ENCODE measurements at places on chromosomes 4 and X.

DNA sequence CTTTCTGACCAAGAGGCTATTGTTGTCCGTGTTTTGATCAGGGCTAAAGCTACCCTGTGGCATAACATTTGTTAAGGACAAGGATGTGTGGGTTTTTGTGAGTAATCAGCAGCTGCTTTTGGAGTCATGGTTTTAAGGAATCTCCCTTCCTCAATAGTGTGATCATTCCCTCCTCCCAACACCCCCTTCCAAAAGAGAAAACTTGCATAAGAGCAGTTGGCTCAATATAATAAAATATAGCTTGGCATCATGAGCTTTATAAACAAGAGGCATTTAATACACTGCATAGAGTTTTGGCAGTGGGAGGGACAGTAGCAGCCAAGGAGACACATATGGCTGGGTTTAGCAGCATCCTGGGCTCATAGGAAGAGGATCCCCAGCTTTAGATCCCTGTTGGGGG, 84.7 kb downstream of the NHS start:
- no peak overlapping the region for H3K4me3 ChIP-seq
- H3K36me3 ChIP-seq: no peaks in the 10 kb centered on the region
- no peaks in the 10 kb centered on the region for H3K4me1 ChIP-seq
- DNase-seq: no peak
- H3K27ac ChIP-seq: no peak overlapping the region

- no peak overlapping the region for H3K27ac ChIP-seq
- no peak for DNase-seq
- H3K36me3 ChIP-seq: no peaks in the 10 kb centered on the region
- H3K4me1 ChIP-seq: no peaks in the 10 kb centered on the region
- peaks cover 10% of the 10 kb centered on the region for H3K27me3 ChIP-seq
Observed at GRCh38 chr4:123555233-123555806, 158.7 kb downstream of the SPRY1 start.

DNA sequence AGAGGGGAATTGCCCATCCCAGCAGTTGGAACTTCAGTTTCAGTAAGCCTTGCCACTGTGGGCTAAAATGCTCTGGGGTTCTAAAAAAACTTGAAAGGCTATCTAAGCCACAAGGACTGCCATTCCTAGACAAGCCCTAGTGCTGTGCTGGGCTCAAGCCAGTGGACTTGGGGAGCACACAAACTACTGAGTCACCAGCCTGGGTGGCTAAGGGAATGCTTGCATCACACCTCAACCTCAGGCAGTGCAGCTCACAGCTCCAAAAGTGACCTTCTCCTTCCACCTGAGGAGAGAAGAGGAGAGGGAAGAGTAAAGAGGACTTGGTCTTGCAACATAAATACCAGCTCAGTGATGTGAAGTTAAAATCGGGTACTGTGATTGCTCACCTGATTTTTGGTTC, 116.7 kb upstream of the GLRA2 start:
- H3K36me3 ChIP-seq: no peaks in the 10 kb centered on the region
- no peaks in the 10 kb centered on the region for H3K4me1 ChIP-seq
- H3K27me3 ChIP-seq: no peaks in the 10 kb centered on the region

DNA sequence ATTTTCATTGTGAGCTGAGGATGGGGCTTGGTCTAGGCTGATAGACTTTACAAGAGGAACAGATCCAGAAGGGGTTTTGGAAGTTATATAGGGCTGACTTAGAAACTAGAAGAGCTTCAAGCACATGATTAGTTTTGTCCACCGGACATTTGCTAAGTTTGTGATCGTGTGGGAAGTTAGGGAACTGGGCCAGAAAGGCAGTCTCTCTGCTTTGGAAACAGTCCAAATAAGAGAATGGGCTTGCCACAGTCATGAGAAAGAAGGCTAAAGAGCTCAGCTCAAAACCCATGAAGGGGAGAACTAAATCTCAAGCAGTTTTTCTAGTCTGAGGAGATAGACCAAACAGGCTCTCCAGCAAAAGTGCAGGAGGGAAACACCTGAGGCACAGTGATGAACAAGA, 67.8 kb downstream of the ZNF674 start:
- no peaks in the 10 kb centered on the region for H3K27me3 ChIP-seq
- H3K4me1 ChIP-seq: no peaks in the 10 kb centered on the region
- peaks cover 43% of the 10 kb centered on the region for H3K36me3 ChIP-seq
- no peak overlapping the region for H3K4me3 ChIP-seq

GRCh38 chrX:97260679-97261078, 377.0 kb downstream of the RPA4 start:
- no peak overlapping the region for H3K4me3 ChIP-seq
- no peaks in the 10 kb centered on the region for H3K27me3 ChIP-seq
- no peaks in the 10 kb centered on the region for H3K4me1 ChIP-seq
- peaks cover 1% of the 10 kb centered on the region for H3K36me3 ChIP-seq
- H3K27ac ChIP-seq: no peak overlapping the region

DNA sequence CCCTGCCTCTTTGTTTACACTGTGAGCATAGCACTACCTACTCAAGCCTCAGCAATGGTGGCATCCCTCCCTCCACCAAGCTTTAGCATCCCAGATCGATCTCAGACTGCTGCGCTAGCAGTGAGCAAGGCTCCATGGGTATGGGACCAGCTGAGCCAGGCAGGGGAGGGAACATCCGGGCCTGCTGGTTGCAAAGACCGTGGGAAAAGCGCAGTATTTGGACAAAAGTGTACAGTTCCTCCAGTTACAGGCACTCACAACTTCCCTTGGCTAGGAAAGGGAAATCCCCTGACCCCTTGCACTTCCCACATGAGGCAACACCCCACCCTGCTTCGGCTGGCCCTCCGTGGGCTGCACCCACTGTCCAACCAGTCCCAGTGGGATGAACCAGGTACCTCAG, 26.5 kb downstream of the EGF start:
- no peaks in the 10 kb centered on the region for H3K4me1 ChIP-seq
- no peaks in the 10 kb centered on the region for H3K36me3 ChIP-seq
- peaks cover 11% of the 10 kb centered on the region for H3K27me3 ChIP-seq

DNA sequence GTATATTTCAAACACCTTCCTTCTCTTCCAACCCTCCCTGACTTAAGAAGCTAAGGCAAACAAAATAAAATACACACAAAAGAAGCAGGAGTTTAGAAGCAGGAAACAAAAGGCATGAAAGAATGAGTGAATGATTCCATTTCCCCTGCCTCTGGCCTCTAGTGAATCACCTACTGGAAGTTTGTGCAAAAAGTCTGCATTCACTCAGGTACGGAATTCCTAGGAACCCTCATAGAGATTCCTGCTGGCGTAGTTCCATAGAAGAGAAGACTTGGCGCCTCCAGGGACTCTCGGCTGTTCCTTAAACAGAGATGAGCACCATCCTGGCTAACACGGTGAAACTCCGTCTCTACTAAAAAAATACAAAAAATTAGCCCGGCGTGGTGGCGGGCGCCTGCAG, 125.9 kb upstream of the TBL1X start:
- H3K27ac ChIP-seq: no peak overlapping the region
- H3K4me3 ChIP-seq: no peak overlapping the region
- no peaks in the 10 kb centered on the region for H3K36me3 ChIP-seq

GRCh38 chr4:137425281-137425680, 107.0 kb downstream of the PCDH18 start:
- H3K27me3 ChIP-seq: no peaks in the 10 kb centered on the region
- no peaks in the 10 kb centered on the region for H3K36me3 ChIP-seq
- H3K4me3 ChIP-seq: no peak overlapping the region
- no peak overlapping the region for H3K27ac ChIP-seq
- no peak for DNase-seq
